Metanephros (tissue), 2 donors: ENCODE measurements at places on chromosomes 4 and X. TPM values are rescaled to one million over a fixed set of nuclear protein-coding genes. Genes with fewer than 3 reads are reported as not detected.

LONRF3 gene
- 3.2 TPM for total RNA-seq

EIF2S3 gene
- total RNA-seq = 218 TPM

ADGRG2 gene
- 7.3 TPM for total RNA-seq

SMAD1 gene
- total RNA-seq = 46.9 TPM
